ENCODE measurements at places on chromosomes 16 and 17. TPM values are rescaled to one million over a fixed set of nuclear protein-coding genes. Genes with fewer than 3 reads are reported as not detected.

GRCh38 chr17:9670596-9670995 is 25.3 kb downstream of the USP43 start:
- no peak for ATAC-seq

DNA sequence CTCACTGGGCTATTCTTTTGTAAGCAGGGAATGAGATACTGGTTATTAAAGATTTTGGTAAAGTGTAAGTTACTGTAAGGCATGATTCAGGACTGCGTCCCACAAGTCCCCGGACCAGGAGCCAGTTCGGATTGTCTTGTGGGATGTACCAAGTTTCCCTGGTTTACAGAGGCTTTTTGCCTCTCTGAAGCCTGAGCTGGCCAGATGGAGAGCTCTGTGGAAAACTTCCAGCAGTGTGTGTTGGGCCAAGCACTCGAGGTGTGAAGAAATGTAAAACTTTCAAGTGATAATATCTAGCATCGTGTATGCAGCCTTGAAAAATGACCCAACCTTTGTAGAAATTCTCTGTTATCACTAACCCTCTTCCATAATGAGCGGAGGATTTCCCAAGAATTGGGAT is 2.4 kb downstream of the EPN2 start:
- no peak for ATAC-seq

DNA sequence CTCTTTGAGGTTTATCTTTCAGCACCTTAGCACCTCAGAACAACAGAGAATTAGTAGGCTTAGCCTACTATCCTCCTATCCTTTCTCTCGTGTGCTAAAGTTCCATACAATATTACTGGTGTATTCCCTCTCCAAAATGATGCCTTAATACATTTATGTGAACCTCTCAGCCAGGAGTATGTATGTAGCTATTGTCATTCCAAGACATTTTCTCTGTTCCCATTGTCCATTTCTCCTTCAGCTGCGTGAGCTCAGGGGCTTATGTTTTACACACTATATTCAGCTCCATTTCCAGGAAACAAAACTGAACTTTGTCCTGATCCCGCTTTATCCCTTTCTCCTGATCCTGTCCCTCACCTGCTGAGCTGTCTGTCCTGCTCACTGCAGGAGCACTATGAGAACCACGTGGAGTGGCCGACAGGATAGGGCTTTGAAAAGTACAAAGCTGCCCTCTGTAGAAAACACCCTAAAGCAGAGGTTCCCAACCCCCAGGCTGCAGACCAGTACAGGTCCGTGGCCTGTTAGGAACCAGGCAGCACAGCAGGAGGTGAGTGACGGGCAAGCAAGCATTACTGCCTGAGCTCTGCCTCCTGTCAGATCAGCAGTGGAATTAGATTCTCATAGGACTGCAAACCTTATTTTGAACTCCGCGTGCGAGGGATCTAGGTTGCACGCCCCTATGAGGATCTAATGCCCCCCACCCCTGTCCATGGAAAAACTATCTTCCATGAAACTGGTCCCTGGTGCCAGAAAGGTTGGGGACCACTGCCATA is 55.7 kb downstream of the CENPV start:
- no peak for ATAC-seq

- no peak for ATAC-seq
Measured at GRCh38 chr17:58327363-58328194, 1.0 kb downstream of the TSPOAP1 start.

DNA sequence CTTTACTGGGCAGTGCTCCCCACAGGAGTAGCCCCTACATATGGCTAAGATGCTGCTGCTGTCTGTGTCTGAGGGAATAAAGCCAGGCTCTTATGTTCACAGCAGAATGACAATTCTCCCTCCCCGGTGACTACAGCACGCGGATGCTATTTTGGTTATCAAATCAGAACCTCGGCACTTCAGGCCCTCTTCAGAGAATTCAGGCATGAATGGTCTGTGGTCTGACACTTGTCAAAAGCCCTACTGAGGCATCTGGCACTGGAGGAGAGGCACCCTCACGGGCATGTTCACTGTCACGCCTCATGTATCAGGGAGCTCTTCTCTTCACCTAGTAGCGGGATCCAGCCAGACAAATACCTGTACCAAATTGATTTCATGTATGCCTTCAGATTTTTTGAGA is 30.4 kb downstream of the KIAA0513 start:
- no peak for ATAC-seq

- no peak for ATAC-seq
Measured at GRCh38 chr16:82535764-82536163, 91.0 kb upstream of the CDH13 start.

DNA sequence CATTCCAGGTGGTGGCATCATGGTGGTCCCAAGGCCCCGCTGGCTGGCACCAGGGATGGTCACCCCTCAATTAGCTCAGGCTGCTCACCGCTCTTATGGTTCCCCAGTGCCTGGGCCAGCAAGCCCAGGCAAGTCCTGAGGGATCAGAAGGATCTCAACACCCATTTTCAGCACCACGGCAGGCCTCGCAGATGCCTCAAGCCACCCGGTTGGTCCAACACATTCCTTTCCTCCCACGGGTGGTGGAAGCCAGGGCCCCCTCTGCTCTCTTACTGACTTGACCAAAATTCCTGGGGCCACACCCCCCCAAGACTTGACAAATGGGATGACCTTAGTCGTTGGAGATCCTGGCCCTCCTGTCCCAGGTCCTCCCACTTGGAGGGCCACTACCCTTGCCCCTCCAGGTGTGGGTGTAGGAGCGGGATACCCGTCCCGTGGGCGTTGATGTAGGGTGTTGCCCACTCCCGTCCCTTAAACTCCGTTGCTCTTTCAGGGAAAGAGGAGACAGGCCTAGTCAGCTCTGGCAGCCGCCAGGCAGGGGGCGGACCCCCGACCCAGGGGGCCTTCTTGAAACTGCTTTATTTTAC is 5.9 kb downstream of the ZNF205 start:
- no peak for ATAC-seq

- no peak for ATAC-seq
Measured at GRCh38 chr17:33112763-33113162, 121.1 kb downstream of the SPACA3 start.

GRCh38 chr16:3856367-3857141 is 24.0 kb downstream of the CREBBP start:
- no peak for ATAC-seq

GRCh38 chr16:64343061-64343819 is 778.6 kb downstream of the CDH11 start:
- ATAC-seq: no peak

GRCh38 chr17:410543-411401 is 58.2 kb upstream of the RPH3AL start:
- no peak for ATAC-seq

- peak; percentile 59 for ATAC-seq
Measured at GRCh38 chr17:8785547-8786413, 13.4 kb downstream of the MFSD6L start.

DNA sequence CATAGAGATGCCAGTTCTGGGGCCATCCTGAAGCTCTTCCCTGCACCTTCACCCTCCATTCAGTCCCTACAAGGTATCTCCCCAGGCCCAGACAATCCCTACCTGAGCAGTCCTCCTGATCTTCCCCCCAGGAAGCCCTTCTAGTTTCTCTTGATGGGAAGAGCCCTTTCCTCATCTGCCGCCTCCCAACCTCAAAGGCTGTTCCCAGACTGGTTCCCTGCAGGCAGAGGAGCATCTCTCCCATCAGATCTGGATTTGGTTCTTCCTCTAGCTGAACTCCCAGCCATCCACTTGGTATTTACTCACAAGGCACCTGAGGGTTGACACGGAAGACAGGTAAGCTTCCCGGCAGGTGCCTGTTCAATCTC is 24.6 kb upstream of the PHB1 start:
- no peak for ATAC-seq

GRCh38 chr17:65078441-65079160 is 22.1 kb upstream of the GNA13 start:
- no peak for ATAC-seq

DNA sequence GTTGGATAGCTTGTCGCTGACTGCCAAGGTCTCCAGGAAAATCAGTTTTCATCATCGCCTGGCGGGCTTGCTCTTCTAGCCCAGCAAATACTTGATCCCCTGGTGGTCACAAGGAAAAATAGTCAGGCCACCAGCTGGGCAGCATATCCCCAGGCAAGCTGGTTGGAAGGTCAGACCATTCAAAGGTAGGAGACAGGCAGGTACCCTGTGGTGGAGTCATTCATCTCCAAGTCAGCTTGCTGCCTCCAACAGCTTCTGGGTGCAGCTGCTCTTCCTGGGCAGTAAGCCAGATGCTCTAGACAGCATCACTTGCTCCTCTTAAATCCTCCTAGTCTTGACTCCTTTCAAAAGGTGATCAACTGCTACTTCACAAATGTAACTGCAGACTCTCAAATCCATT is 16.0 kb downstream of the ZNF821 start:
- no peak for ATAC-seq

DNA sequence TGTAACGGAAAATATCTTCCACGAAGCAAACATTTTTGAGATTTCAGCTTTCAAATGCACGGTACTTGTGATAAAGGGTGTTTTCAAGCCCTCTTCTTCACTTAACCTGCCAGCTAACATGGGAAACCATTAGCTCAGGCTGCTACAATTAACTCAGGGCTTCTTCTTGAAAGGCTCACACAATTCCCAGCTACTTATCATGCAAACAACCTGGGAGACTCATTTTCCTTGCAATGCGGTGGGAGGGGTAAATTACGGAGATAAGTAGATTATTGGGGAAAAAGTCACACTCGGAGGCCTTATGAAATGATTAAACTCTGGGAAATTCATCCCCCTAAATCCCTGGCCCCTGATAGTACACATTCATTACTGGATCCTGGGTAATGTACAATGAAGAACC is 266.4 kb downstream of the STX8 start:
- ATAC-seq: no peak

GRCh38 chr16:8660841-8661301 is 13.5 kb upstream of the ABAT start:
- peak; percentile 70 for ATAC-seq

DNA sequence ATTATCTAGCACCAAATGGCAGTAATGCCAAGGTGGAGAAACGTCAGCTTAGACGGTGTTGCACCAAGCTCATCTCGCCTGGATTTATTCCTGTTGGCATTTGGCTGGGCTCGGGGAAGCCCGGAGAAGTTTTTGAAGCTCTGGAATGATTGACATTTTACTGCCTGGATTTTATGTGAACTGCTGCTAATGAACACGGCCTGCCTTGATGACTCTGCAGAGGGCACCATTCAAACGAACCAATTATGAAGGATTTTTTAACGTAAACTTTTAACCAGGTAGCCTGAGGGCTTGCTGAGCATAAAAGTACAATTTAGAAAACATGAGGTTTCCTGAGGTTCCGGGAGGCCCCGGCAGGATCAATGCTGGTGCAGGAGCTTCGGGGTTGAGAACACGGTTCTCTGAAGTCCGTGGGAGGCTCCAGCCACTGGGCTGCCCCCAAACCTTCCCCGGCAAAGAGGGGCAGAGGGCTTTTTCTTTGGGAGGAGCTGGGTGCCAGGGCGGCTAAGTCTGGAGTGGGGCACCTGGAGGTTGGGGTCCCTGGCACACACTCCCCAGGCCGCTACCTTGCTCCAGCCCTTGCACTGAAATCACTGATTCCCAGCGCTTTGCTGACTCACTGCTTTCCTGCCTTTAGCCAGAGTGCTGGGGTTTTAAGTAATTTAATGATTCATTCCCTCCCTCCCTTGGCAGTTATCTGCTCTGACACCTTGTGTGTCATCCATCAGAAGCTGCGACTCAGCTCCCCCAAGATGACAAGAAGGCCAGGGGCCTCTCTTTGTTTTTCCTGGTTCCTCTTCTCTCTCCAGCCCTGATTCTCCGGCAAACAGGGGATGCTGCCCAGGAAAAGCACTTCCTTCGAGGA is 161.2 kb upstream of the IRX3 start:
- ATAC-seq: peak; percentile 37

DNA sequence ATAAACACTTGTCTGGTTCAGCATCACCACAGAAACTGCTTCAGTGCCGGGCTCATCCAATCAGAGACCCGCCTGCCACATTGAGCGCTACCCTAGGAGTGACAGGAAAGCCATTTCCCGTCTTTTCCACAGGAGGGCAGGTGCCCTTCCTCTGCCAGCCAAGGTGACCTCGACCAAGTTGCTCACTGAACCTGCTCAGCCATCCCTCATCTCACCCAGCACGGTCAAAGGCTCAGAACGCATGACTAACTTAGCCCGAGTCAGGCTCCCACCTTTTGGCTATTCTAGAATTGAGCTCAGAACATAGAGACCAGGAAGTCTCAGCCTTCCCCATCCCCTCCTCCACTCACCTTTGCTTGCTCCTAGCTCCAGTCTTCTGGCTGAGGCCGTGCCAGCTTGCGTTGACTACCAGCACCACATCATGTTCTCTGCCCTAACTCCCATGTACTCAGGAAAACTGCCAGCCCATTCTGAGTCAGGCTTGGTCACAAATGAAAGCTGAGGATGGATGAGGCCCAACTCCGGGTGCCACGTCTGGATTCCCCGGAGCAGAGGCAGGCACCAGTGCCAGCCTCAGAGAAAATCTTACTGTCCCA is 15.6 kb downstream of the MRPS23 start:
- peak; percentile 40 for ATAC-seq

GRCh38 chr16:76963614-76964315 is 227.2 kb upstream of the MON1B start:
- ATAC-seq: no peak

- no peak for ATAC-seq
Measured at GRCh38 chr17:38334480-38335364, 9.0 kb downstream of the GPR179 start.

DNA sequence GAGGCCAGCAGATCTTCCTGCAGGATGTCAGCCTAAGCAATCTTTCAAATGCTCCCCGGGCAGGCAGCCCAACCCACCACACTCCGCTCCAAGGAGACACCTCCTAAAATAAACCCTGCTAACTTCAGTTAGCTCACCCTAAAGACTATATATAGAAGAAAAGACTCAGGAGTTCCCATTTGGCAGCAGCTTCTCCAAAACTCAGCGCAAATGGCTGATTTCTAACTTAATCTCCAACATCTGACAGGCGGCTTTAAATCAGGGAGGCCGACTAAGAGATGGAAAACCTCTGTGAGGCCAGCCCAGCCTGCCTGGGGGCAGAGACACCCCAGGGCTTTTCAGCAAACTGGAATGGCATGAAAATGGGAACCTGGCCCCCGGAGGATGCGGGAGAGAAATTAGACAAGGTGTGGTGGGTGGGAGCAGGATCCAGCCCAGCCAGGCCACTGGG is 91.6 kb downstream of the XYLT1 start:
- ATAC-seq: no peak

DNA sequence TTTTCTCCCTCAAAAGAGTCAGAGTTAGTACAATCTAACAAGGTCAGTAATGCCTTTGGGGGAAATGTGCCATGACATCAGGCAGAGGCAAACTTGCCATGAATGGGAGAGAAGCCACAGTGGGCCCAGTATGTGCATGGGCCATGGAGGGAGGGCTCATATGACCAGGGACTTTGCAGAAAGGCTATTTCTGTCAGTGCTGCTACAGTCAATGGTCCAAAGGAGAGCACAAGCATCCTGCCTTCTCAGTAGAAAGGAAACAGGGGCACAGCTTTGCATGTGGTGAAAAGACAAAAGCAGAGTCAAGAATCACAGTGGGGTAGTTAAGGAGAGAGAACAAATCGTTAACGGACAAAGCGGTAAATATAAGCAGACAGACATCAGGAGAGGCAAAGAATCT is 11.2 kb upstream of the CORO6 start:
- no peak for ATAC-seq

- ATAC-seq: no peak
Measured at GRCh38 chr16:16005721-16006120, 56.3 kb downstream of the ABCC1 start.

FAM117A gene
- 25.8 TPM for total RNA-seq

NEUROD2 gene
- not detected for total RNA-seq

ABCC12 gene
- total RNA-seq: not detected

TIGD7 gene
- 4.0 TPM for total RNA-seq

ADAM11 gene
- total RNA-seq: 0.74 TPM

CACNG5 gene
- total RNA-seq: not detected

TBC1D3E gene
- total RNA-seq: not detected

DLX3 gene
- not detected for total RNA-seq

SLC38A8 gene
- total RNA-seq: not detected

PDE6G gene
- total RNA-seq: 0.89 TPM

DNASE1L2 gene
- 2.7 TPM for total RNA-seq

All from activated T-helper 17 cell treated with anti-CD3 and anti-CD28 coated beads, Interleukin-2, amount 50 U/mL, for 72 hours (primary cell).